ENCODE measurements at places on chromosomes 16 and 17.

DNA sequence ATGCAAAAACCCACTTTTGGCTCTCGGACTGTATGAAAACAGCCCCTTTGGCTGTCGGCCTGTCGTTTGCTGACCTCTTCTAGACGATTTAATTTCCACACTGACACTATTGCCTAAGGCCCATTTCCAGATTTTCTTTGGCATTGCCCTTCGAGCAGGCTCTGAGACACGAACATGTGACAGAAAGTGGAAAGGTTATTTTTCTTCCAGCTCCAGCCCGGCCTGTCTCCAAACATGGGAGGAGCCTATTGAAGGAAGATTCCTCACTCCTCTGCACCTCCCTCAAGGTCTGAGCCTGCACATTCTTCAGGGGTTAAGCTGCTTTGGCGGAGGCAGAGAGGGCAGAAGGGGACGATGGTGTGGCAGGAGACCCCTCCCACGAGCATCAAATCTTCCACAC, 85.9 kb upstream of the FOXF1 start:
- no peak for DNase-seq

DNA sequence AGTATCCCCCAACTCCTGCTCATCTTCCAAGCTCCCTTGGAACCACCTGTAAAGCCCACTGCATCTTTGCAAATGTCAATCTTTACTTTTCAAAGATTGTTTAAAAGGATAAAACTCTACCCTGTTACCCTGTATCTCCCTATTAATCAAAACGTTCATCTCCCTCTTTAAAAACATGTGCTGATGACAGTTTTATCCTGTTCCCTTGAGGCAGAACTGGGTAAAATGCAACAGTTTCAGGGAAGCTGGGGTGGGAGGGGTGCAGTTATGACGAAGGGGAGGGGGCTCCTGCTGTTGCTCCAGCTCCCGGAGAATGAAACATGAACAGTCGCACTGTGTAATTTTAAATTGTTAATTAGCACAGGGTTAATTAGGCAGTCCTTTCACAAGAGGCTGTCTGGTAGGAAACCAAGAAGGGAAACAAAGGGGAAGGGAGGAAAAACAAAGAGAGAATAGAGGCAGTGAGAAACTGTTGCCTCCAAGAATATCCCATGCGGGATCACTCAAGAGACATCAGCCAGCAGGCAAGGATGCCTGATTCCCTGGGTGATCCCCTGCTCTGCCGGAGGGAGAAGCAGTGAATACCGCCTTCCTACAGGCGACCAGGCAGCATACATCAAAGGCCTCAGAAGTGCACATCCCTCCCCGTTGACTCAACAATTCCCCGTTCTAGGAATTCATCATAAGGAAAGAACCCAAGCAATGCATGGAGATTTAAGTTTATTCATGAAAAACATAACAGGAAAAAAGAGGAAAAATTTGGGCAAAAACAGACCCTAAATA, 84.2 kb downstream of the ZFHX3 start:
- no peak for DNase-seq

DNA sequence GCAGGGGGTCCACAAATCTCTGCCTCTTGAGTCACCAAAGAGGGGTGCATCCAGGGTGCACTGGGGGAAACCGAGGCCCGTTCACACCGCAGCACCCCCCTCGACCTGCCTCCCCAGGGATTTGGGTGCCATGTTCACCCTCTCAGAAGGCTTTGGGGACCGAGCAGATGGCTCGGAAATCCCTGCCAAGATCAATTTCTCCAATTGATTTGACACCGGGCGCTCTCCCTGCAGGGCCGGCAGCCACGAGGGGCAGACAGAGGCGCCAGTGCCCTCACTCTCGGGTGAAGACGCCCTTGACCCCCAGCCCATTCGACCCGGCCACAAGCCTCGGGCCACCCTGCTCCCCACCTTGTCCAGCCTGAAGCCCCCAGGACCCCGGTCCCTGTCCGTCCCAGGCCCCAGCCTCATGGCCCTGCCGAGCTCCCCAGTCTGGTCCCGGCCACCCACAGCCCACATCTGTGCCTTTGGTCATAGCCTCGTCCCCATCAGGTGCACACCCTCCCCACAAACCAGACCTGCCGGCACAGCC, 9.3 kb downstream of the SSTR5 start:
- DNase-seq, result no peak

- DNase-seq, result no peak
Observed at GRCh38 chr16:2194166-2194834, 2.1 kb downstream of the CASKIN1 start.
